Nephron progenitor cell (in vitro differentiated cells): ENCODE measurements at places on chromosomes 7 and 10.

DNA sequence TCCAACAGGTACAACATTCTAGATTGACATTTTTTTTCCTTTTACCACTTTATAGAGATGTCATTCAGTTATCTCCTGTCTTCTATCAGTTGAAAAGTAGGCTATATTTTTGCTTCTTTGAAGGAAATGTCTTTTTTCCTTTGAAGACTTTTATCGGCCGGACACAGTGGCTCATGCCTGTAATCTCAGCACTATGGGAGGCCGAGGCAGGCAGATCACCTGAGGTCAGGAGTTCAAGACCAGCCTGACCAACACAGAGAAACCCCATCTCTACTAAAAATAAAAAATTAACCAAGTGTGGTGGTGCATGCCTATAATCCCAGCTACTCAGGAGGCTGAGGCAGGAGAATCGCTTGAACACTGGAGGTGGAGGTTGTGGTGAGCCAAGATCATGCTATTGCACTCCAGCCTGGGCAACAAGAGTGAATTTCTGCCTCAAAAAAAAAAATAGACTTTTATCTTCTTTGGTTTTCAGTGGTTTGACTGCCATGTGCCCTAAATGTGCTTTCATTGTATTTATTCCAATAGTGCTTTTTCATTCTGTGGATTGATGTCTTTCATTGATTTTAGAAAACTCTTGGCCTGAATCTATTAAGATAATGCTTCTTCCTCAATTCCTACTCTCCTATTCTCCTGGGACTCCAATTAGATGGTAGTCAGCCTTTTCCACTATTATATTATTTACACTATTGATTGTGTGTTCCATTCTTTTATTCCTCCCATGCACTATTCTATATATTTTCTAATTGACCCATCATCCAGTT lies 84.6 kb downstream of the IMMP2L start:
- DNase-seq = no peak

DNA sequence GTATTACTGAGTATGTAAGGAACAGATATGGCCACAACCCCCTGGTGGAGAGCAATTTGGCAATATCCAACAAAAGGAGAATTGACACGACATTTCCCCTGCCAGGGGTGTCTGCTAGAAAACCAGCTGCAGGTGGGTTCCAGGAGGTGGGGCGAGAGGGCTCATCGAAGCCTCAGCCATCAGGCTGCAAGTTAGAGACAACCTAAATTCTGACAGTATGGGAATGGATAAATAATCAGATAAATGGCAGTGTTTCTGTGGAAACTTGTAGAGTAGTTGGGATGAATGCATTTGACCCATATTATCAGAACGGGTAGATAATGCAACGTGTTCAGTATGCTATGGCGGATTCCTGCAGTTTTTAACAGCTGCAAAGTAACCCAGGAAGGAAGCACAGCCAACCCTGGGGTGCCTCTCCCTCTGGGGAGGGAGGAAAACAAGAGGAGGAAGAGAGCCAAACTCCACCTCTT lies 3.5 kb downstream of the TMEM273 start:
- DNase-seq = no peak

- no peak for DNase-seq
Observed at GRCh38 chr7:93315896-93316295, 83.7 kb downstream of the VPS50 start.

GRCh38 chr7:153628406-153628805 lies 423.8 kb upstream of the DPP6 start:
- DNase-seq = no peak

- no peak for DNase-seq
Observed at GRCh38 chr10:98623176-98623575, 176.4 kb upstream of the HPS1 start.

DNA sequence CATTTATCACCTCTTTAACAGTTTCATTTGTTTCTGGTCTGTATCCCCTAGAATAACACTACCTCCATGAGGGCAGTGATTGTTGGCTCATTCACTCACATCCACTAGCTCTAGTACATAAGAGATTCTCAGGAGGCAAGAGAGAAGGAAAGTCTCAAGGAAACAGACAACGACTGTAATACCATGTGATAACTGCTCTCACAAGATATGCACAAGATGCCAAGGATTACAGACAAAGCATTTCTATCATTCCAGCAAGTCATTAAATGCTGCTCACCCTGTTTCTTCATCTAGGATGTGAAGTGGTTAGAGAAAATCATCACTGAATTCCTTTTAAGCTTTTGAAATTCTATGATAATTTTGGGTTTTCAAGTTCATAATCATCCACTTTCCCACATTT lies 115.3 kb downstream of the HIBADH start:
- no peak for DNase-seq

DNA sequence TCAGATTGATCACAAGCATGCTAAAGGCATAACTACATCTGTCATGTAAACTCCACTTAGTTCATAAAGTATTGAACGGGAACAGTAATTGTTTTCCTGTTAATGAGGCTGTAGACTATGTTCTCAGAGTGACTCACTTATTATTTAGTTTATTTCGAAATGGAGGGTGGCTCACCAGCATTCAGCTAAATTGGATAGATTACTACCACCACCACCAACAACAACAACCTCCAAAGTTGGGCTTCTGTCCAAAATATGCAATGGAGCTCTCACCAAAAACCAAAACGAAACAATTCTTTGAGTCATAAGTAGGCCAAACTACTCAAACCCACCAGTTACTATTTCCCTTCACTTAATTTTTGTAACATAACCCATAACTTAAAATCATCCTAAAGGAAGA lies 127.9 kb upstream of the NRBF2 start:
- DNase-seq = no peak

DNA sequence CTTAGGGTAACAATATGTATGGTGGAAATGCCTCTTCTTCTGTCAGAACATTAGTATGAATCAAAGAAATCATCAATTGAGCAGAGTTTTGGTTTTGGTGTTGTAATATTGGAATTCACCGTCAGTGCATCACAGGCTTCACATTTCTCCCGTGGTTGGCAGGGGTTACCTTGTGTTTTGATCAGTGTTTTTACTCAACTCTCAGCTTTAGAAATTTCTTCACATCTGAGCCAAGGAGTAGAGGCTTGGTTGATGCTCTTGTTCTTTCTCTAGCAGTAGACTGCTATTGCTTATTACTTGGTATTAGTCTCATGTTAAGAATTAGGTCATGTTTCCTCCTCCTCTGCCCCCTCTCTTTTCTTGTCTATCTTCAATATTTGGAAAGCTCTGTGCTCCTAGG lies 188.8 kb upstream of the SMIM30 start:
- DNase-seq = no peak

- no peak for DNase-seq
Observed at GRCh38 chr10:13219685-13220670, 14.2 kb downstream of the UCMA start.

DNA sequence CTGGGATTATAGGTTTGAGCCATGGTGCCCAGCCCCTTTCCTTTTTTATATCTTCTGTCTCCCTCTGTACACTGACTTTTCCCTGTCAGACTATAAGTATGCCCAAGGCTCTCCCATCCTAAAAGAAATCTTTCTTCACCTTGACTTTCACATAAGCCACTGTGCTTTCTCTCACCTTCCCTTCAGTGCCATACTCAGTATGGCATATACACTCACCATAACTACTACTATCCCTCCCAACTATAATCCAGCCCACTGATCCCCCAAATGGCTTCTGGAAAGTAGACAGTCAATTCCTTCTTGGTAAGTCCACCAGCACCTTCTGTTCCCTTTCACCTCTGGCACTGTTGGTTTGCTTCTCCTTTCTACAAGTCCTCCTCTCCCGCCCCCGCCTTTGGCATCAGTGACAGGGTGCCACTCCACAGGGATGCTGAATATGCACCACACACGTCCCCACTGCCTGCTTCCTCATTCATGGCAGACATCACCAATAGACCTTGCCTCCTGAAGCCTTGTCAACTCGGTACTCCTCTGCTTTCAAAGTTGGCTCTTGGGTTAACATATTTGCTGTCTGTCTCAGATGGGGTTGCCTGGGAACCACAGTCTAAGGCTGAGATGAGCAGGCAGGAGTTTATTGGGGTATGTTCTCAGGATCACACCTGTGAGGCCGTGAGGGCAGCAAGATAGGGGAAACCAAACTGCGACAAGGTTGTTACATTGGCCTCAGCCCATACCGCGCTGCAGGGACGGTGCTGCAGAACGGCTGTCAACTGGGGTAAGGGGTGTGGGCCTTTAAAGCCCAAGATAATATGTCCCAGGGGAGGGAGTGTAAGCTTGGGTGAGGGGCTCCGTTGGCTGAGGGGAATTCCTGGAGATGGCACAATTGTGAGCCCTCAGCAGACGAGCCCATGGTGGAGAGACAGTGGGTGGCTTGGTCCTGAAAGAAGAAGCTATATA lies 7.2 kb upstream of the PSAP start:
- DNase-seq = no peak

GRCh38 chr7:2952316-2952715 lies 91.4 kb downstream of the CARD11 start:
- no peak for DNase-seq

DNA sequence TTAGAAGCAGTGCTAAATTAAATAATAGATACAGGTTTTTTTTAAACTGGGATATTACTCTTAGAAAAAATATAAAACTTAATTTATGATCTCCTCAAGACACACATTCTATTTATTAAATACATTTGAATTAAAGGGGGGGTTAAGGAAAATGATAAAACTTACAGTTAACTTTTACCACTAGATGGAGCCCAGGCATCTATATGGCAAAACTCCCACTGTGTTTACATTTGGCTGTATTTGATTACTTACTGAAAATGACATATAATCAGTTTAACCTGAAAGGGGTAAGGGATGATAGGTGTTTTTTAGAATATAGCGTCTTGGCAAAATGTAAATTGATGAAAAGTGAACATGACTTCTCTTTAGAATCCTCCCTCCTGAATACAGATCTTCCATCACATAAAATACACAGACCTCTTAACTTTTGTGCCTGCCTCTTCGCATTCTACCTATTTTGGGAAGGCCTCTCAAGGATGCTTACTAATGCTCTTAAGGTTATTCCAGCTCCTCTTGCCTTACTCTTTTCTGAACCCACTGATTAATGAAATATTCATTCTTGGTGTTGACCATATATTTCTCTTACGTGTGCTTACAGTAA lies 235.7 kb downstream of the AGMO start:
- no peak for DNase-seq

- no peak for DNase-seq
Observed at GRCh38 chr10:5622186-5622960, 44.0 kb downstream of the ASB13 start.

DNA sequence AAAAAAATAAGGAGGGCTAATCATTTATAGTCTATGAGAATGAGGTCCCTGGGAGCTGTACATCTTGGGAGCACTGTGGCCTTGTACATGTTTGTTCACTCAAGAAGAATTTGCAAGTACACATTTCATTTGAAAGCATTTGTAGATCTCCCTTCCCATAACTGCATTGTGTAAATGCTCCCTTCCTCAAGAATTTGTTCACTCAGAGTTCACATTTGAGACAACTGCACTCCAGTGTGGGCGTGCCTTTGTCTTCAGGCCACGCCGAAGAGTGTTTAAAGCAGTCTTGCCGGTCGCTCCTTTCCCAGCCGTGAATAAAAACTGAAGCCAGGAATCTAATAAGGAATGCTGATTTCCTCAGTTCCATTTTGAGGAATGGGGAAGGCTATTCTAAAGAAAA lies 291.1 kb upstream of the LYZL1 start:
- no peak for DNase-seq

- no peak for DNase-seq
Observed at GRCh38 chr10:62323751-62324150, 50.4 kb upstream of the ZNF365 start.

- DNase-seq = peak; percentile 62
Observed at GRCh38 chr7:88306590-88307048, at the start of gene STEAP4. TSS of gene STEAP4 (minus strand) at chr7:88306894. CDS start at chr7:88284269, 22,625 bp downstream.

GRCh38 chr10:12022580-12023257 lies 19.9 kb downstream of the UPF2 start:
- no peak for DNase-seq

GRCh38 chr7:108415084-108415483 lies 41.2 kb downstream of the NRCAM start:
- DNase-seq = no peak

GRCh38 chr10:27157150-27157549 lies 2.0 kb downstream of the MASTL start:
- no peak for DNase-seq

DNA sequence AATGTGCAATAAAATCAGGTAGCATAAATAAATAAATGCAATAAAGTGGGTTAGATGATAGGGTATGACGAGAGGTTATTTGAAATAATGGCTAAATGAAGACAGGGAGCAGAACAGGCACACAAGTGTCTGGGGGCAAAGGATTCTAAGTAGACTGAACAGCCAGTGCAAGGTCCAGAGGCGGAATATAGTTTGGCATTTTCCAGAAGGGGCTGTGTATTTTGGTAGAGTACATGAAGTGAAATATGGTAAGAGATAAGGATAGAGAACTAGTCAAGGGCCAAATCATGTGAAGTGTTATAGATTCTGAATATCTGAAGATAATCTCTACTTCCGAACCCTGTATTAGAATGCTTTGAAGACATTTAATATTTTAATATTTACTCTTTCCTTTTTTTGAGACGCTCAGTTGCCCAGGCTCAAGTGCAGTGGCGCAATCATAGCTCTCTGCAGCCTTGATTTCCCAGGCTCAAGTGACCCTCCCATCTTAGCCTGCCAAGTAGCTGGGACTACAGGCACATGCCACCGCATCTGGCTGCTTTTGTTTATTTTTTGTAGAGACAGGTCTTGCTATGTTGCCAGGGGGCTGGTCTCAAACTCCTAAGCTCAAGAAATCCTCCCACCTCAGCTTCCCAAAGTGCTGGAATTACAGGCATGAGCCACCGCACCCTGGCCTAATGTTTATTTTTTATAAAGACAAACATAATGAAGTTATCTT lies 44.4 kb upstream of the CD36 start:
- no peak for DNase-seq

- DNase-seq = no peak
Observed at GRCh38 chr7:24119852-24120251, 164.1 kb upstream of the NPY start.

DNA sequence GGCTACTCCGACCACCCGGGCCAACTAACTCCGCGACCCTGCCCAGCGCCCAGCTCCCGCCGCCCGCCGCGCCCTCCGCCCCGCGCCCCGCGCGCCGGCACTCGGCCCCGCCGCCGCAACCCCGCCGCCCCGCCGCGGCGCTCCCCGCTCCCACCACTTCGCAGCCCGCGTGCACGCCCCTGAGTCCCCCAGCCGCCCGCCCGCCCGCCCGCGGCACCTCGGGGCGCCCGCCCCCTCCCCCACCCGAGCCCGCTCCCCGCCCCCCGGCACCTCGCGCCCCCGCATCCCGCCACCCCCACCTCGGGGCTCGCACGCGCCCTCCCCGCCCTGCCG lies 598 bp downstream of the JAZF1 start:
- no peak for DNase-seq
